ENCODE measurements at places on chromosomes 1 and 21.
A peak's percentile ranks its signal among the peaks of the same experiment; 100 is the strongest.

DNA sequence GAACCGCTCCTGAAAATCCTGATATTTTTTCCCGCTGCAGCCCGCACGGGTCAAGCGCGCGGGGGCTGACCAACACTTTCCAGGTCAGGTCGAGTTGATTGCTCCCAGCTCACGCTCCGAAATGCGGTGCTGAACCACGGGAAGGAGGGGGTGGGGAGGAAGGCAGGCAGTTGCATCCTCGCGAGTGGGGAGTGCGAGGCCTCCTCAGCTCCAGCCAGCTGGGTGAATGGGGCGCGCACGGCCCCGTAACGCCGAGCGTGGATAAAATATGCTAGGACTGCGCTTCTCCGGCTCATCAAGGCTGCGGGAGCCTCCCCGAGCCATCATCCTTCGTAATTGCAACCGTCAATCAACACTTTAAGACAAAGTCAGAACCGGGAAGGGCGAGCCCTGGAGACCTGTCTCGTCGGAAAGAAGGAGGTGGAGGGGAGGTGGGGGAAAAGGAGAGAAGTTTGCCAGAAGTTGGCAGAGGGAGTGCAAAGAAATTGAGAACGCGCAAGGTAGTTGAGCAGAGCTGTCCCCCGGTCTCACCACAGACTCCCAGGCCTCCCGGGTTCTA is 8.0 kb downstream of the NR5A2 start:
- H3K4me3 ChIP-seq, result peak overlapping the region; percentile 17
- no peak for DNase-seq
- no peaks in the 10 kb centered on the region for H3K36me3 ChIP-seq
- H3K27ac ChIP-seq, result no peak overlapping the region
- peaks cover 57% of the 10 kb centered on the region for H3K27me3 ChIP-seq

DNA sequence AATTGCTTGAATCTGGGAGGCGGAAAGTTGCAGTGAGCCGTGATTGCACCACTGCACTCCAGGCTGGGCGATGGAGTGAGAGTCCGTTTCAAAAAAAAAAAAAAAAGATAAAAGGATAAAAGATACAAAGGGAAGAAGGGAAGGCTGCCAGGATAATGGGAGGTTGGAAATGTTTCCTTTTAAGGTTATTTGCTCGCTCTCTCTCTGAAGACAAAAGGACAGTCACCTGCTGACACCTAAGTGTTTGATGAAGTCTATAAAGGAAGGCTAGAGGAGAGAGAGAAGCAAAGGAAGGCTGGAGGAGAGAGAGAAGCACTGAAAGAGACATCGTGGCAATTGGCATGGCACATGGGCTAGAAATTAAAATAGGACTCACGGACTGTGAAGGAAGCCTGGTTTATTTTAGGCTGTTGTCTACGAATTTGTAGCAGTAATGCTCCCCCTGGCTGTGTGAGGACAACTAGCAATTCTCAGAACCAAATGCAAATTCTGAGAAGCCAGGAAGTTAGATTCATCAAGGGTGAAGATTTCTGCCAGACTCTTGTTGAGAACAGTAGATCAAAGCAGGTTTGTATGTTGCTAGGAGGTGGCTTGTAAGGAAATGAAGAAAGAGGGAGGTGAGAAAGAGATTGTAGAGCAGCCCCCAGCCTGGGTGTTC is 154.2 kb downstream of the ZP4 start:
- no peak overlapping the region for H3K4me3 ChIP-seq
- no peaks in the 10 kb centered on the region for H3K36me3 ChIP-seq
- no peak overlapping the region for H3K27ac ChIP-seq
- no peaks in the 10 kb centered on the region for H3K27me3 ChIP-seq
- no peaks in the 10 kb centered on the region for H3K4me1 ChIP-seq
- no peak for DNase-seq

DNA sequence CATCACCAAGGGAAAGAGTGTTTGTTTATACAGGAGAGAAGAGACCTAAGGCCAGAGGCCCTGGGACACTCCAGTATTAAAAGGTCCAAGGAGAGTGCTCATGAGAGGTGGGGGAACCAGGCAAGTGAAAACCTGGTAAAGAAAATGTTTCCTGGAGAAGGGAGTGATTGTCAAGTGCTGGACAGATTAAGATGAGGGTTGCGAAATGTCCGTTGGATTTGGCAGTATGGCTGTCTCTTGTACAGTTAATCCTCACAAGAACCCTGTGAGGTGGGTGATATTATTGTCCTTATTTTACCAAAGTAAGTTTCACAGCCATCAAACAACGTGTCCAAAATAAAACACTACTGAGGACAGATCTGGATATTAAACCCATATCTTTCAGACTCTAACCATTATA is 44.2 kb downstream of the RPAP2 start:
- H3K36me3 ChIP-seq, result no peaks in the 10 kb centered on the region
- H3K4me1 ChIP-seq, result no peaks in the 10 kb centered on the region
- no peaks in the 10 kb centered on the region for H3K27me3 ChIP-seq
- no peak overlapping the region for H3K4me3 ChIP-seq
- no peak for DNase-seq
- H3K27ac ChIP-seq, result no peak overlapping the region

DNA sequence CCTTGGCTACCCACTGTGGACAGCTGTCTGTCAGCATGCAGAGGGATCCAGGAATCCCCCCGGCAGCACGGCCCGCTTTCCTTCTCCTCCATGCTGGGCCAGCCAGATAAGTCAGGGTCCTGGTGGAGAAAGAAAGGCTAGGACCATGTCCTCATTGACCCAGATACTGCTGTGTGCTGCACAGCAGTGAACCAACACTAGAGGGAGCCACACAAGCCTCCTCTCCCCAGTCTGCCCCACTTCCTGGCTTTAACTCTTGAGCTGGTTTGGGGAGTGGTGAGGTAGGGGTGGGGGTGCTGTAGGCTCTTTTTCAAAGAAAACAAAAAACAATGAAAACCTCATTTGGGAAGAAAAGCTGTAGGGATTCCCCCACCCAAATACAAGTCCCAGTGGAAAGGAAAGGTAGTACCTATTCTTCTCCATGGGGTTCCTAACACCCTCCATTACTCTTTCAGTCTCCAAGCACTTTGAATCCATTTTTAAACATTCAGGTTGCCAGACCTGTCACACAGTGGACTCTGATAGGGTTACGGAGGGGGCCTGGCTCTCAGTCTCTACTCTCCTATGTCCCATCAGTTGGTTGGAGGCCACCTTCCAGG is 84.9 kb upstream of the CD1D start:
- no peaks in the 10 kb centered on the region for H3K4me1 ChIP-seq
- H3K36me3 ChIP-seq, result peaks cover 5% of the 10 kb centered on the region
- DNase-seq, result no peak
- no peaks in the 10 kb centered on the region for H3K27me3 ChIP-seq
- H3K27ac ChIP-seq, result no peak overlapping the region

DNA sequence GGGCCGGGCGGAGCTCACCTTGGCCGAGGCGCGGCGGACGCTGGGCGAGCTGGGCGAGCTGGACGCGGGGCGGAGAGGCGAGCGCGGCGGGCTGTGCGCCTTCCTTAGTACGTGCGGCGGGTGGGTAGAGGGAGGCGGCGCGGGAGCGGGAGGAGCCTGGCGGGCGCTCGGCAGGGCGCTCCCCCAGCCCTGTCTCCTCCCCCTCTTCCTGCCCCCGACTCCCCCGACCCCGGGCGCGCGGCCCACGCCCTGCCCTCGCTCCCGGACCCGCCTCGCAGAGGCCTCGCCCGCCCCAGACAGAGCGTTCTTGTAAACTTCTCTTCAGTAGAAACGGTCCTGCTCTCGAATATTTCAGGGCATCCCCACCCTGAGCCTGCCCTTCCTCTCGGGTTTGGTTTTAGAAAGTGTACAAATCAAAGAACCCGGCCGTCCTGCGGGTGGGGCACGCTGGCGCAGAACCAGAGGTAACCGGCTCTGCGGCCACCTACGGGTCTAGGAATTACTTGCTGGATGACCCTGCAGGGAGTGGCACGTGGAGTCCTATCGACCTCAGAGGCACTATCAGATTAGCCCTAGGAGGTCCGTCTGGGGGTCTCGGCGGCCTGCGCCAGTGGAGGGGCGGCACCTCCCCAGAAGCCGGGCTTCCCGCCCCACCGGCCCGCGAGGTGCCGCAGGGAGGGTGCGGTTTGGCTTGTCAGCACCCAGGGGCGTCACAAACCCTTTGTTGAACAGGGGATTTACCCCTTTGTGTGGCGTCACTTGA is at the start of gene S100A10:
TSS of gene S100A10 (minus strand) at position 126 of the 763 bp plus-strand sequence. CDS start 7,629 bp downstream, outside the sequence.
- H3K36me3 ChIP-seq, result peaks cover 3% of the 10 kb centered on the region
- peak within 1 kb of the TSS; percentile 98 for H3K27ac ChIP-seq
- DNase-seq, result peak; percentile 35
- no peaks in the 10 kb centered on the region for H3K27me3 ChIP-seq
- peak within 1 kb of the TSS; percentile 87 for H3K4me3 ChIP-seq
- peaks cover 38% of the 10 kb centered on the region for H3K4me1 ChIP-seq

DNA sequence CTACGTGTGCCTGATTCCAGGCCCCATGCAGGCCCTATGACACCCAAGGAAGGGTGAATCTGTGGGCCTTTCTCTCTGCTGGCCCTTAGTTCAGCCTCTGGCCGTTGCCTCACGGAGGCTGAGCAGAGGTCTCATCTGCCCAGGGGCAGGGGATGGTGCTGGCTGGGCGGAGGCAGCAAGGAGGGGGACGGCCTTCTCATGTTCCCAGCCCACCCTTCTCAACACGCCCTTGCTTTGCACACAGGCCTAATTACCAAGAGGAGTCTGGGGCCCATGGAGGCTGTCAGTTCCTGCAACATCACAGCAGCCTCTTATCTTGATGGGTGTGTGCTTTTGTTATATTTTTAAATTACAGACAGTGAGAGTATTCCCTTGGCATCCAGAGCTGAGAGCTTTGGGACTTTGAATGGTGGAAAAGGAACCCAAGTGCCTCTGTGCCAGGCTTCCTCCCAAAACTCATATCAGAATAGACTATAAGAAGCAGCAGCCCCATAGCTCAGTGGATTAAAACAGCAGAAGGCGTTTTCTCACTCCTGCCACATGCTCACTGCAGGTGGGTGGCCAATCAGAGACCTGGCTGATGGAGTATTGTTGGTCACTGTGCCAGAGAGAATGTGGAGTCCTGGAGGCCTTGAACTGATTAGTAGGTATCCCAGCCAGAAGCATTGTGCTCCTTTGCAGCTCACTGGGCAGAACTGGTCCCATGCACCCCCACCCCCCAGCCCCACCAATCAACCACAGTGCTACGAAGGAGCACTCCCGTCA is 164.9 kb downstream of the CAMTA1 start:
- no peaks in the 10 kb centered on the region for H3K36me3 ChIP-seq
- no peak overlapping the region for H3K27ac ChIP-seq
- no peak overlapping the region for H3K4me3 ChIP-seq

- no peak overlapping the region for H3K4me3 ChIP-seq
- no peaks in the 10 kb centered on the region for H3K4me1 ChIP-seq
- no peak for DNase-seq
- H3K36me3 ChIP-seq, result no peaks in the 10 kb centered on the region
- H3K27ac ChIP-seq, result no peak overlapping the region
Observed at GRCh38 chr1:169196581-169196980, 90.1 kb downstream of the ATP1B1 start.

DNA sequence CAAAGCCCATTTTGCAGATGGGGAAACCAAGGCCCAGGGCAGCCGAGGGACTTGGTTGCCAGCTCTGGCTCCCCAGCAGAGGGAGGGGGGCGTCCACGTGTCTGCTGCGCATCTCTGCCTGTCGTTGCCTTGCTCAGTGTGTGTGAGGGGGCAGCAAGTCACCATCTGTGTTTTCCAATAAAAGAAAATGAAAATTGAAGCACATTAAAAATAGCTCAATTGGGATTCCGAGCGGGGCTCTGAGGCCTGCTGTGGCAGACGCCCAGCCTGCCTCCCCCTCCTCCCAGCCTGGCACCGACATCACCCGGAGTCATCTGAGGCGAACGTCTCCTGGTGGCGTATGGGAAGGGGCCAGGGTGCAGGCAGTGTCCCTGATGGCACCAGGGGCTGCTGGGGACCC is 51.2 kb downstream of the EPHB2 start:
- H3K27ac ChIP-seq, result no peak overlapping the region
- no peaks in the 10 kb centered on the region for H3K36me3 ChIP-seq
- H3K4me3 ChIP-seq, result no peak overlapping the region
- no peaks in the 10 kb centered on the region for H3K27me3 ChIP-seq
- no peaks in the 10 kb centered on the region for H3K4me1 ChIP-seq
- no peak for DNase-seq

GRCh38 chr1:150761801-150762200 is 3.8 kb downstream of the CTSS start:
- no peak overlapping the region for H3K4me3 ChIP-seq
- no peak overlapping the region for H3K27ac ChIP-seq
- H3K36me3 ChIP-seq, result no peaks in the 10 kb centered on the region
- no peaks in the 10 kb centered on the region for H3K4me1 ChIP-seq

- H3K27me3 ChIP-seq, result no peaks in the 10 kb centered on the region
- no peak overlapping the region for H3K27ac ChIP-seq
- no peak for DNase-seq
- no peaks in the 10 kb centered on the region for H3K36me3 ChIP-seq
- H3K4me1 ChIP-seq, result peaks cover under 1% of the 10 kb centered on the region
- H3K4me3 ChIP-seq, result no peak overlapping the region
Observed at GRCh38 chr1:234570329-234571120, 39.5 kb downstream of the IRF2BP2 start.

GRCh38 chr21:31909153-31910073 is 36.6 kb downstream of the HUNK start:
- no peak overlapping the region for H3K4me3 ChIP-seq
- no peaks in the 10 kb centered on the region for H3K4me1 ChIP-seq
- no peaks in the 10 kb centered on the region for H3K27me3 ChIP-seq
- H3K36me3 ChIP-seq, result no peaks in the 10 kb centered on the region
- H3K27ac ChIP-seq, result no peak overlapping the region

GRCh38 chr1:234960722-234961455 is 167.7 kb downstream of the TOMM20 start:
- H3K36me3 ChIP-seq, result no peaks in the 10 kb centered on the region
- H3K4me1 ChIP-seq, result peaks cover 25% of the 10 kb centered on the region
- DNase-seq, result no peak
- H3K27ac ChIP-seq, result peak overlapping the region; percentile 45

GRCh38 chr1:203368624-203369451 is 17.9 kb upstream of the FMOD start:
- no peaks in the 10 kb centered on the region for H3K36me3 ChIP-seq
- DNase-seq, result no peak
- H3K4me3 ChIP-seq, result no peak overlapping the region
- no peak overlapping the region for H3K27ac ChIP-seq
- no peaks in the 10 kb centered on the region for H3K27me3 ChIP-seq
- peaks cover 6% of the 10 kb centered on the region for H3K4me1 ChIP-seq

- DNase-seq, result no peak
- peaks cover 7% of the 10 kb centered on the region for H3K36me3 ChIP-seq
- H3K27me3 ChIP-seq, result no peaks in the 10 kb centered on the region
- no peak overlapping the region for H3K4me3 ChIP-seq
- H3K4me1 ChIP-seq, result peaks cover 15% of the 10 kb centered on the region
- no peak overlapping the region for H3K27ac ChIP-seq
Observed at GRCh38 chr1:116133696-116134475, 22.7 kb downstream of the MAB21L3 start.

Measured in esophagus squamous epithelium (tissue), 5 donors.